IMR-90 (cell line): ENCODE measurements at places on chromosomes 4 and X. TPM values are rescaled to one million over a fixed set of nuclear protein-coding genes. Genes with fewer than 3 reads are reported as not detected.

Gene FHDC1
- total RNA-seq, result under 0.01 TPM in 2 replicates

Gene FAM156B
- total RNA-seq, result 15.6 and 17.9 TPM in 2 replicates

Gene VCX3A
- not detected in 2 replicates for total RNA-seq

Gene IQCM
- not detected in 2 replicates for total RNA-seq

Gene ANXA5
- 780 and 1,163 TPM in 2 replicates for total RNA-seq

Gene DRP2
- 6.9 and 7.0 TPM in 2 replicates for total RNA-seq

Gene XK
- under 0.01 TPM in 2 replicates for total RNA-seq

Gene PLXNA3
- total RNA-seq, result 4.3 and 8.1 TPM in 2 replicates

Gene P2RY10
- total RNA-seq, result not detected in 2 replicates

Gene ZFP92
- total RNA-seq, result under 0.01 TPM in 2 replicates

Gene MAGEB17
- total RNA-seq, result under 0.01 TPM in 2 replicates

Gene MAGEB2
- not detected in 2 replicates for total RNA-seq

Gene MORC4
- total RNA-seq, result 33.1 and 34.2 TPM in 2 replicates

Gene BEX3
- total RNA-seq, result 114 and 332 TPM in 2 replicates

Gene RAI2
- total RNA-seq, result not detected in 2 replicates

Gene RS1
- total RNA-seq, result not detected in 2 replicates

Gene GAB3
- total RNA-seq, result 1.9 and 2.2 TPM in 2 replicates

Gene REELD1
- total RNA-seq, result not detected in 2 replicates

Gene LYAR
- total RNA-seq, result 5.4 and 13.9 TPM in 2 replicates

Gene C4orf50
- not detected in 2 replicates for total RNA-seq

Gene MAGEA4
- not detected in 2 replicates for total RNA-seq

Gene SSX1
- not detected in 2 replicates for total RNA-seq

Gene AADAT
- 4.7 TPM in 2 replicates for total RNA-seq

Gene SPANXA1
- not detected in 2 replicates for total RNA-seq

Gene XAGE1B
- not detected in 2 replicates for total RNA-seq

Gene MTTP
- total RNA-seq, result under 0.01 TPM in 2 replicates

Gene NCAPG
- total RNA-seq, result 26.7 and 41.7 TPM in 2 replicates
